ENCODE measurements at places on chromosomes 6 and 20.
A peak's percentile ranks its signal among the peaks of the same experiment; 100 is the strongest.

GRCh38 chr6:21188505-21189223 lies 404.9 kb upstream of the SOX4 start:
- DNase-seq = no peak

DNA sequence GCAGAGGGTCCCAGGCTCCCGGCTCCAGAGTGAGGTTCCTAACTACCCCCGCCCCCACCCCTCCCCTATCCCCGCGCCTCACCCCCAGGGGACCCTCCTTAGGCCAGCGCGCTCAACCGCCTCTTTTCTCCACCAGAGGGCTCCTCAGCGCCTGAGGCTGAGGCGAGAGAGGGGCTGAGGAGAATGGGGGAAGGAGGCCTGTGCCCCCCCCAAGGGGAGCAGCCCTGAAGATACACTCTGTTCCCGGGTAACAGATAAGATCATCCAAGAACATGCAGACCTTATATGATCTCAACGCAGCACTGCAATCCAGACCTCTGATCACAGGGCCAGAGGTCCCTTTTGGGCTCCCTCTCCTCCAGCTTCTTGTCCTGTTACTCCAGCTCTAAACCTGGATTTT lies 43.3 kb upstream of the MRPS10 start:
- peak; percentile 16 for DNase-seq

DNA sequence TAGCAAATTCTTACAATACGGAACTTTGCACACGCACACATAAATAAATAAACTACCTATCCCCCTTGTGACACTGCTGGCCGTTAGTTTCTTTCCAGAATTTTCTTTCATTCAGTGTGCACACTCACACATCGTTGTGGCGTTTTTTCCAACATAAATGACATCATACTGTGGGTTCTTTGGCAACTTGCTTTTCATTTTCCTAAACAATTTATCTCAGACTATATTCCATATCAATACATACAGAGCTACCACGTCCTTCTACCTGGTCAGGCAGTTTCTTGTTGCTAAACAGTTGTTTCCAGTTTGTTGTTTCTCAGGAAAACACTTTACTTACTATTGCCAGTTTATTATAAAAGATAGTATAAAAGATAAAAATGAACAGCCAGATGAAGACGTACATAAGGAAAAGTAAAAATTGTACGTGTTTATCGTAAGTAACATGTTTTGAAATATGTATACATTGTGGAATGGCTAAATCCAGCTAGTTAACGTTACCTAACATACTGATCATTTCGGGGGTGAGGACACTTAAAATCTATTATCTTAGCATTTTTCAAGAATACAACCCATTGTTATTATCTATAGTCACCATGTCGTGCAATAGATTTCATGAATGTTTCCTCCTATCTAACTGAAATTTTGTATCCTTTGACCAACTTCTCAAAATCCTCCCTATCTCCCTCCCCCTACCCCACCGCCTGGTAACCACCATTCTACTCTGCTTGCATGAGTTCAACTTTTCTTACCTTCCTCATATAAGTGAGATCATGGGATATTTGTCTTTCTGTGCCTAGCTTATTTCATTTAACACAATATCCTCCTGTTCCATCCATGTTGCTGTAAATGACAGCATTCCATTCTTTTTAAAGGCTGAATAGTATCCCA lies 1.2 kb upstream of the TP53RK start:
- no peak for DNase-seq

DNA sequence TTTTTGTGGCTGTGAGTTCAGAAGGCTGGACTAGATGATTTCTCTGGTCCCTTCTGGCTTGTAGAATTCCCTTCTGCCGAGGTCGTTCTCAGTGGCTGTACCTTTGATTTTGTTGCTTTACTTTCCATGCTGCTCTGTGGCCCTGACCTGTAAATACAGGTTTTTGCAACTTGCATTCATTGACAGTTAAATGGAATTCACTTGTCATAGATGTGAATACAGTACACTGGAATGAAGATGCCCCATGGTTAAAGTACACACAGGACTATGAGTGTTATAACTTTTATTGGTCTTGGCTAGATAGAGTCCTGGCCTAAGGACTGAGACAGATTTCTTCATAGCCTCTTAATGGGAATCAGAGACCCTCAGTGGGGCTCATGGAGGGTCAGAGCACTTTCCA lies 12.9 kb upstream of the EFCAB8 start:
- DNase-seq = no peak

DNA sequence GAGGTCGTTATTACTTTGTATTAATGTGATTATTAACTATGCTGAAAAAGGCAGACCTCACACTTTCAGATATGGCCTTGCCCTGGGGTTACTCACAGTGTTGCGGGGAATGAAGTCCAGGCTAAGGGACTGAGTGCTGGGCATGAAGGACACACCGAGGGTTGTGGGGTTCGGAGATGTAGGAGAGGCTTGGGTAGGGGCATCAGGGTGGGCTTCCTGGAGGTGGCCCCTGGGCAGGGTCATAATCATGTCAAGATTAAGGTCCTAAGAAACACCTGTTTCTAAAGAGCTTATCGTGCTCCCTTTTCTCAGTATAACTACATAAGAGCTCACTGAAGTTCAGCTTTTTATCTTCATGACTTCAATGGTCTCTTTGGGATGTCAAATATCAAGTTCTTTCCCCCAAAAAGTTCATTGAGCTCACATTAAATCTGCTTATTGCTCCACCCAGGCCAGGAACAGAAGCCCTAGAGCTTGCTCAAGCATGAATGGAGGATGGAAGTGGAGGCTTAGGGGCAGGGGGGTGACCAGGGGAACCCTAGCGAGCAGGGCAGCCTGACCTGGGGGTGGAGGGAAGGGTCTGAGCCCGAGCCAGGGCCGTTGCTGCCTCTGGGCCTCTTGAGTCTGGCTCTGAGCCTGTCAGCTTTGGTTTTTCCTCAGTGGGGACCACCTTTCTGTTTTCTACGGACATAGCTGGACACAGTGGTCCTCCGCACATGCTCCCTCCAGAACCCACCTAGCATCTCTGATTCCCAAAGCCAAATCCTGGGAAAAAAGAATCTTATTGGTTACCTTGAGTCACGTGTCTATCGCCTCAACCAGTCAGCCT lies 37.3 kb upstream of the TGM2 start:
- no peak for DNase-seq

DNA sequence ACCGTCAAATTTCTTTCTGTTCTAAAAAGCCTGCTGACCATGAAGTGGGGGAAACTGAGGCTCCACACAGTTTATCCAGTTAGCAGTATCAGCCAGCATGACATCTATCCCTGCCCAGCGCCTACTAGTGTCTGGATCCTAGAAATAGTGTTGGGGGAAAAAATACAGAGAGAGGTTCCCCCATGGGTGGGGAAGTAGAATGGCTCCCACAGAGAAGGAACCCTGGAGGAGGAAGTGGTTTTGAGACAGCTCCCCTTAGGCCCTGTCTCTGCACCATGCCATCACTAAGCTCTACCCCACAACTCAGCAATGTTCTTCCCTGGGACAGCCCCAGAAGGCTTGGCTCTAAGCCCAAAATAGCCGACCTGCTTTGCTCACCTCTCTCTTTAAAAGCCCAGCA lies 153.4 kb downstream of the MBOAT1 start:
- DNase-seq = no peak

DNA sequence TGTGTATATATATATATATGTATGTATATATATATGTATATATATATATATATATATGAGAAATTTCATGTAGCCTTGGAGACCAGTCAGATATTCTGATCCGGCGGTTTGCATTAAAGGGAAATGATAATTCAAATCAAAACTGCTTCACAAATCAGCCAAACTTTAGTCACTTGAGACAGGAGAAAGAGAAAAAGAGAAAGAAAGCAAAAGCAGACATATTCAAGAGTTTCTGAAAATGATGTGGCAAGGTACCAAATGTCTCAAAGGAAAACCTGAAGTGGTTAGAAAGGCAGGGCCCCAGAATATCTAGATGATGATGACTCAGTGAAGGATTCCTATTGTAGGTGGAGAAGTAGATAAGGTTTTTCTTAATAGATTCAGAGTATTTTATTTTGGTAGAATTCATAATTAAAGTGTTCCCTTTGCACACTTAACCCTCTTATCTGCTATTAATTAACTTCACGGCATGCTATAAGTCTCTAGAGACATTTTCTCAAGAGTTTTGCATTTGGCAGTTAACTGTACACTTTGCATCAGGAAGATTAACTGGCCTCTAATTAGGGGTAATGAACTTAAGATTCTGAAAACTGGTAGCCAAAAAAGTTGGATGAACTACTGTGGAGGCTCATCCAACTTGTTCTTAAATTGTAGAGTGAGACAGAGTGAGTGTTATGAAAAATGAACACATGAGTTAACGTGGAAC lies 50.1 kb upstream of the ASF1A start:
- DNase-seq = no peak

- DNase-seq = no peak
Observed at GRCh38 chr6:38306931-38307330, 332.8 kb downstream of the BTBD9 start.

DNA sequence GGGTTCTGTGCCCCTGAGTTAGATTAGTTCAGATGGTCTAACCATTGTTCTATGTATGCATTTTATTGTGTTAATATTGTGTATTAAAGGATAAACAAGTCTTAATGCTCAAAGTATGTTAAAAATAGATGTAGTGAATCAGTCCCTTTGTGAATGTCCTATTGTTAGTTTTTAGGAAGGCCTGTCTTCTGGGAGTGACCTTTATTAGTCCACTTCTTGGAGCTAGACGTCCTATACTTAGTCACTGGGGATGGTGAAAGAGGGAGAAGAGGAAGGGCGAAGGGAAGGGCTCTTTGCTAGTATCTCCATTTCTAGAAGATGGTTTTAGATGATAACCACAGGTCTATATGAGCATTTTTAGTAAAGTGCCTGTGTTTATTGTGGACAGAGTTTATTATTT lies 12.3 kb upstream of the HMGN4 start:
- DNase-seq = no peak

GRCh38 chr6:25336996-25337395 lies 57.8 kb downstream of the CARMIL1 start:
- DNase-seq = no peak

- no peak for DNase-seq
Observed at GRCh38 chr6:6177754-6178153, 142.7 kb downstream of the F13A1 start.

GRCh38 chr6:118876198-118876597 lies 17.8 kb upstream of the ASF1A start:
- no peak for DNase-seq

GRCh38 chr6:2028457-2029038 lies 216.9 kb downstream of the GMDS start:
- DNase-seq = no peak

DNA sequence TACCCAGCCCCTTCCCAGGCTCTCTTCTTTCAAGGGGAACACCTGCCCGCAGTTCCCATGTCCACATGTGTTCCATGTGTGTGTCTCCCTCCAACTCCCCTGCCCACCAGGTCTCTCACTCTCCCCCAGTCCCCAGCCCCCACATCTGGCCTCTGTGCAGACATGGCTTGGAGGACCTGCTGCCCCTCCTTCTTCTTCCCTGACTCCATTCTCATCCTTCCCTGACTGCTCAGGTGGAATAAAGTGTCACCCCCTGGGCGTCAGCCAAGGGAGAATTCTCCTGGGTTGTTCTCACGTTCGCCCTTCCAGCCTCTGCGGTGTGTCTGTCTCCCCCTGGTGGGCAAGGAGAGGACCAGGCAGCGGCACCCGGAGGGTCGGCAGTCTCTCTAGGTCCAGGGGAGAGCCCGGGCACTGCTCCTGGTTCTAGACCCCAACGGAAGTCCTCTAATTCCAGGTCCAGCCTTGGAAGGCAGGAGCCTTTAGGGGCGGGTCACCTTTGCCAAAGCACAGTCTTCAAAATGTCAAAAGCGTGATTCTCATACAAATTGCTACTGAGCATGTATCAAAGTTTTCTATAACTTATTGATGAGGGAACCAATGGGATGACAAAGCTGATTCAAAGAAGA lies 50.5 kb downstream of the EBF4 start:
- peak; percentile 48 for DNase-seq

DNA sequence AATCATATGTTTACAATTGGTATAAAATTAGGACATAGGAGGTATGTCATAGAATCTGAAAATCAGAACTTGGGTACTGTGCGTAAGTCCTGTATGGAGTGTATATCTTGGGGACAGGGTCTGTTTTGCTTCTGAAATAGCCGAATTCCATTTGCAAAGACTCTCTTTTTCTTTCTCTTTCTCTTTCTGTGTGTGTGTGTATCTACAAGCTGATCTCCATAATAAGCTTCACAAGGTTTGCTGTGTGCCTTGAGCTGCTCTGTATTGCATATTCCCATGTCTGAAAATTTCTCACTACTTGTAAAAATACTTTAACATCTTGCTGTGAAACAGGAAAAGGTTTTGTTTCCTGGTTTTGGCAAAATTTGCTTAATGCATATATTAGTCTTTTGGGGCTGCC lies 29.5 kb downstream of the STX11 start:
- no peak for DNase-seq

DNA sequence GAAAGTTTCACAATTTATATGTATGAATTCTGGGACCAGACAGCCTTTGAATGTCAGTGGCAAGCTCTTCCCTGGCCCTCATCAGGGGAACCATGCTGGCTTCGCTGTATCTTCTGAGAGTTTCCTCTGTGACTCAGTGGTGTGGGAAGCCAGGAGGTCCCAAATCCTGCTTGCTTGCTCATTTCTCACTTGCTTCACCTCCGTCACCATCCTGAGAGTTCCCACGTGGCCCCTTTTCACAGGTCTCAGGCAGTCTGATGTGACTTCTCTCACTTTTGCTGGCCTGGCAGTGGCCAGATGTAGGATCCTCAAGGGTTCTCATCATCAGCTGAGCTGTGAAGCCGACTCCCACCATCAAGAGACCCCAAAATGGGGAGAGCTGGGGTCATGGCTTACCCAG lies 28.4 kb upstream of the RIN2 start:
- no peak for DNase-seq

DNA sequence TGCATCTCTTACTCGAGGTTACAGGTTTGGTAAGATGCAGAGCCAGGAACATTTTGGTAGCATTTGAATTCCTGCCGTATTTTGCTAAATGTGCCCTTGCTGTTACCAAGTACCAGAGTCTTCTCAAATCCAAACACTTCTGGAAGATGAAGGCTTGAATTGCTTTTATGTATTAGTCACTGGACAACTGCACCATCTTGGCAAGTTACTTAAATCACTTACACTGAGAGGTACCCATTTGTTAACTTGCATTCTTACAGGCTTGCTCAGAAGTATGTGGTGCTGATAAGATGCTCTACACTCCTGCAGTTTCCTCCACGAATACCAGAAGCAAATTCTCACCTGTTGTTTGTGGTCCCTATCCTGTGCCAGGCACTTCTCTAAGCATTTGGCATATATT lies 12.7 kb downstream of the IL22RA2 start:
- DNase-seq = no peak

DNA sequence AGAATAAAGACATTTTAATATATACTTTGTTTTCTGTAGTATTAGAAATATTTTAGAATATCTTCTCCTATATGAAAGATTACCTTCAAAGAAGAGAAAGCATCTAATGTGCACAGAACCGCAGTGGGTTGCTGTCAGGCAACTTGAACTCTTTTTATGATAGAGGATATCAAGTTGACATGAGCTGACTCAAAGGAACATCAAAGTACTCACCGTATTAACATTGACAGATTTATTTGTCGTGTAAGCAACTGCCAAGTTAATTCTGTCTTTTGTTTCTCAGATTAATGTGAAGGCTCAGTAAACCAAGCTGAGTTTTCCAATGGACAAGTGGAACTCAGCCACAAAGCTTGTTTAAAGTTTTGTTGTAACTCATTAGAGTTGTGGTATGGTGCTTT lies 2.2 kb upstream of the GINM1 start:
- no peak for DNase-seq

Measured in stimulated activated CD4-positive, alpha-beta T cell treated with anti-CD3 and anti-CD28 coated beads, TNF-alpha, amount 100 ng/mL, for 24 hours (primary cell).